ENCODE measurements at places on chromosomes 3 and 15. TPM values are rescaled to one million over a fixed set of nuclear protein-coding genes. Genes with fewer than 3 reads are reported as not detected.

DNA sequence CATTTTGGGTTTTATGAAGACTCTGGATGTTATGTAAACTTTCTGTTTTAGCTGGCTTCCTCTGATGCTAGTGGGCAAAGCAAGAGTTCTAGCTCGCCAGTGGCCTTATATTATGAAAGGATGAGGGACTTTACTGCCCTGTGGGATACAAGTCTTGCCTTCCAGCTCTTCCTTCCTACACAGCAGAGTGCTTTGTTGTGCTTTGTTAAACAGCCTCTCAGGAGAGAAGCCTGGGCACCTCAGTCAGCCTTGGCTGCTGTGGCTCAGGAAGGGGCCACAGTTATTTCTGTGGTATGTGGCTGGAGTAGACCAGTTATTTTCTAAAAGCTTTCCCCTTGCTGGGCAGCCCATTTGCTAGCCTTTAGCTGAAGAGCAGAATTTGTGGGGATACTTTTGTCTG lies 69.5 kb upstream of the SUCLG2 start:
- no peaks in the 10 kb centered on the region for H3K4me1 ChIP-seq
- no peaks in the 10 kb centered on the region for H3K36me3 ChIP-seq
- H3K27me3 ChIP-seq, result no peaks in the 10 kb centered on the region
- no peak for DNase-seq
- H3K4me3 ChIP-seq, result no peak overlapping the region
- no peak overlapping the region for H3K27ac ChIP-seq

DNA sequence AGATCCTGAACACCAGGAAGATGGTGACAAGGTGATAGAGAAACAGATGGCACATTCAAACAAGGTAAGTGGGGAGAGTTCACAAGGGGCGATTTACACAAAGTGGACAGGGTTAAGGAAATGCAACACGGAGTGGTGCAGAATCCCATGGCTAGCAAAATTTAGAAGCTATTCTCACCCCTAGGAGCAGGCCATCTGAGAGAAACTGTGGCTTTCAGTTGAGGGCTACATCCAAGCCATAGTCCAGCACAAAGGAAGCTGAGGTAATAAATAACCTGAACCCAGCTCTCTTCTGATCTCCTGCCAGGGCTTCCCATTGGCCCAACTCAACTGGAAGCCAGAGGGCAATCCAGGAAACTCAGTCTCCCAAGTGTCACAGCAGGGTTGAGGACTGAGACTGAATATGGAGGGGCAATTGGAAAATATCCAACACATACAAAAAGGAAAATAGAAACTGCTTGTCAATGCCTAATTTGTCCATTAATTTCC lies 1.2 kb upstream of the ZNF445 start:
- peaks cover 38% of the 10 kb centered on the region for H3K4me1 ChIP-seq
- H3K27me3 ChIP-seq, result no peaks in the 10 kb centered on the region
- H3K4me3 ChIP-seq, result no peak overlapping the region
- no peaks in the 10 kb centered on the region for H3K36me3 ChIP-seq

DNA sequence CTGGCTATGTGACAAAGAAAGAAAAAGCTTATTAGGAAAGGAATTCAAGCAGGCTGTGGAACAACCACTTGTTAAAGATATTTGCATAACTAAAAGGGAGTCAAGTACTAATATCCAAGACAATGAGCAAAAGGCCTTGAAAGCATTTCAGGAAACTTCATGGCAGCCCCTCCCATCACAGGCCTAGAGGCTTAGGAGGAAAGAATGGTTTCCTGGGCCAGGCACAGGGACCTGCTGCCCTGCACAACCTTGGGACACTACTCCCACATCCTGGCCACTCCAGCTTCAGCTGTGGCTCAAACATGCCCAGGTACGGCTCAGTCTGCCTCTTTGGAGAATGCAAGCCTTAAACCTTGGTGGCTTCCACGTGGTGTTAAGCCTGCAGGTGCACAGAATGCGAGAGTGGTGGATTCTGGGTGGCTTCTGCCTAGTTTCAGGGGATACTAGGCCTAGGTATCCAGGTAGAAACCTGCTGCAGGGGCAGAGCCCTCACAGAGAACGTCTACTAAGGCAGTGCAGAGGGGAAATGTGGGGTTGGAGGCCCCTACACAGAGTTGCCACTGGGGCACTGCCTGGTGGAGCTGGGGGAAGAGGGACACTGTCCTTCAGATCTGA lies 121.6 kb downstream of the OPA1 start:
- H3K27ac ChIP-seq, result no peak overlapping the region
- DNase-seq, result peak; percentile 57
- no peaks in the 10 kb centered on the region for H3K4me1 ChIP-seq

The GCNT3 gene
- total RNA-seq, result 2.9 TPM

The FAM81A gene
- 1.2 TPM for total RNA-seq

The CCDC54 gene
- total RNA-seq, result not detected

All from esophagus muscularis mucosa (tissue), 4 donors.